Left ventricle myocardium superior (tissue), 1 donor: ENCODE measurements at places on chromosomes 5 and 9. TPM values are rescaled to one million over a fixed set of nuclear protein-coding genes. Genes with fewer than 3 reads are reported as not detected.

The MAMDC2 gene
- 8.9 TPM for total RNA-seq

The EIF4EBP3 gene
- total RNA-seq: 18.2 TPM

- DNase-seq: no peak
Observed at GRCh38 chr5:115963566-115963965, 1.3 kb downstream of the LVRN start.

- no peak for DNase-seq
Observed at GRCh38 chr5:79171635-79172245, 60.1 kb downstream of the BHMT start.

DNA sequence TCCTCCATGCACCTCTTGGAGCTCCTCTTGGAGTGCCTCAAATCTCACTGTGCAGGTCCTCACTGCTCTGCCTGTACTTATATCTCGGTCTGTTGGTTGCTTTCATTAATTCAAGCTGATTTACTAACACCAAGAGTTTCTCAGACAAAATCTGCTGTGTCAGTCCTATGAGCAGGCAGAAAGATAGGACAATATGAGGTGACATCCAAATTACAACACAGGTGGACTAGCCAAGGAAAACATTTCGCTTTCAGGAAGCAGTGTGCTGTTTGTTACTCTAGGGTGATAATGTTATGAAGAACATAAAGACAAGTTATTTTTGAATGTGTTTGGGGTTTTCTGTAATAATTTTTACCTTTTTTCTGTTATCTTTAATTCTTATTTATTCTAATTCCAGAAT, 264.1 kb upstream of the ANKH start:
- no peak for DNase-seq

DNA sequence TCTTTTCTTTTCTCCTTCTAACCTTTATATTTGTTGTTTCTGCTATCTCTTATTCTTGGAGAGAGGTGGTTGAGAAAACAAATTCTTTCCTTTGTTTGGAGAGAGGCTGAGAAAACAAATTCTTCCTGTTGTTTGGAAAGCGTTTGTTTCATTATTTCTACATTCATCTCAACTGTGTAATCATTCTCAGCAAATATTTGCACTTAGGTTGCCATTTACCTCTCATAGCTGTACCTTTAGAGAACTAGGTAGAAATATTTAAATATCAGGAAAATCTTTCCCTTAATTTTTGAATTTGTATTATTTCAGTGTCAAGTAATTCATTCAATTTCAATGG, 1824.4 kb upstream of the CDH9 start:
- no peak for DNase-seq
